ENCODE measurements at places on chromosomes 1 and 21. TPM values are rescaled to one million over a fixed set of nuclear protein-coding genes. Genes with fewer than 3 reads are reported as not detected.

Gene CD1E
- total RNA-seq = not detected

Gene F11R
- 0.76 TPM for total RNA-seq

Gene NBPF6
- not detected for total RNA-seq

Gene TMPRSS15
- total RNA-seq = not detected

Gene LYPD8
- not detected for total RNA-seq

Gene XKR8
- total RNA-seq = 5.4 TPM

Gene S100PBP
- 35.0 TPM for total RNA-seq

- H3K27ac ChIP-seq = no peak overlapping the region
- H3K4me1 ChIP-seq = no peaks in the 10 kb centered on the region
- H3K4me3 ChIP-seq = no peak overlapping the region
Observed at GRCh38 chr1:50861772-50862171, 98.3 kb downstream of the FAF1 start.

- no peaks in the 10 kb centered on the region for H3K4me1 ChIP-seq
- H3K36me3 ChIP-seq = no peaks in the 10 kb centered on the region
- no peak overlapping the region for H3K4me3 ChIP-seq
- H3K27ac ChIP-seq = no peak overlapping the region
Observed at GRCh38 chr1:94101613-94102525, 19.1 kb downstream of the ABCA4 start.

DNA sequence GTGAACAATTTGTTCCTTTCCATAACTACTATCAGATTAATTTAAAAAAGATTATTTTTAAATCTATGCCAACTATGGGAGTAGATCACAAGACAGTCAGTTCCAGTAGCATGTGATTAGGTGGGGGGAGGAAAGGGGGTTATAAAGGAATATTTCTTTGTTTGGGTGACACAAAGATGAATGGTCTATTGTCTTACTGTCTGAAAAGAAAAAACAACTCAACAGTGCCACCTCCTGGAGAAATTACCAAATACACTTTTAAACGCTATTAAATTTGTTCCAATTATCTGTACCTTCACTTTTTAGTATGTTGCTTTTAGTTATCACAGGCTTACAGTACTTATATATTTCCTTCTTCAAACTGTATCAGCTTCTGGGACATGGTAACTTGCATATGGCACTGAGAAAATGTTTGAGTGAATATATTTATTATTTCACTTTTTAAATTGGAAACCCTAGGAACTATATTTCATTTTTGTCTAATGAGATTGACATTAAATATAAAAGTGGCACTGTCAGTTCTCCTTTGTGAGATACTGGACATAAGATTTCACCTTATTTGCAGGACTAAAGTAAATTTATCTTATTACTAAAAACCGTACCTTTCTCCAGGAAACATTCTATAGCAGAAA is 1.7 kb upstream of the SORT1 start:
- peak; percentile 51 for DNase-seq
- H3K27me3 ChIP-seq = no peaks in the 10 kb centered on the region
- 0 out of 2 replicates have a peak, but pooled peaks cover 15% of the 10 kb centered on the region for H3K36me3 ChIP-seq
- no peaks in the 10 kb centered on the region for H3K4me1 ChIP-seq

GRCh38 chr1:99207216-99207615 is 57.1 kb upstream of the PLPPR4 start:
- H3K36me3 ChIP-seq = no peaks in the 10 kb centered on the region
- H3K27ac ChIP-seq = no peak overlapping the region
- no peak overlapping the region for H3K4me3 ChIP-seq
- no peaks in the 10 kb centered on the region for H3K4me1 ChIP-seq
- H3K27me3 ChIP-seq = no peaks in the 10 kb centered on the region

GRCh38 chr1:168161459-168161858 is 17.3 kb upstream of the TIPRL start:
- H3K27ac ChIP-seq = no peak overlapping the region
- no peaks in the 10 kb centered on the region for H3K27me3 ChIP-seq
- no peak overlapping the region for H3K4me3 ChIP-seq
- H3K36me3 ChIP-seq = no peaks in the 10 kb centered on the region
- no peaks in the 10 kb centered on the region for H3K4me1 ChIP-seq
- DNase-seq = no peak

DNA sequence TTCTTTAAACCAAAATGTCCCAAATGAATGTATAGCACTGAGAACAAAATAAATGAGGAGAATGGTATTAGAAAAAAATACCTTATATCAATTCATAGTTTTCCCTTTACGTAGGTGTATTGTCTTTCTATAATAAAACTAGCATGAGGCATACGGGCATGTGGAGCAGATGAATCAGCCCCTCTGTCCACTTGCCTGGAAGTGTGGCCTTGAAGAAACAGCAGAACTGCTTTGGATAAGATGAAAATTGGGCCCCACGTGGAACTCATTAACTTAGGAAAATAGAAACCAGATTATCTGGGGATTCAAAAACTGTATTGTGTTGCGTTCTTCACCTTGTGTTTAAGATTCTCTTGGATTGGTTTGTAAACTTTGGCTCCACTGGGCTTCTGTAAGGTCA is 356.8 kb upstream of the B3GALT2 start:
- H3K4me3 ChIP-seq = no peak overlapping the region
- 0 out of 2 replicates have a peak, but pooled peaks cover 5% of the 10 kb centered on the region for H3K4me1 ChIP-seq
- no peaks in the 10 kb centered on the region for H3K27me3 ChIP-seq
- DNase-seq = peak; percentile 63
- H3K27ac ChIP-seq = no peak overlapping the region
- no peaks in the 10 kb centered on the region for H3K36me3 ChIP-seq

GRCh38 chr1:159548126-159548525 is 12.3 kb upstream of the OR10J5 start:
- no peaks in the 10 kb centered on the region for H3K36me3 ChIP-seq
- no peak overlapping the region for H3K27ac ChIP-seq
- H3K27me3 ChIP-seq = no peaks in the 10 kb centered on the region
- no peak overlapping the region for H3K4me3 ChIP-seq
- H3K4me1 ChIP-seq = no peaks in the 10 kb centered on the region

GRCh38 chr1:220873868-220874655 is 5.2 kb upstream of the HLX start:
- no peaks in the 10 kb centered on the region for H3K27me3 ChIP-seq
- no peak overlapping the region for H3K27ac ChIP-seq
- no peak overlapping the region for H3K4me3 ChIP-seq
- H3K4me1 ChIP-seq = no peaks in the 10 kb centered on the region
- peak; percentile 74 for DNase-seq

DNA sequence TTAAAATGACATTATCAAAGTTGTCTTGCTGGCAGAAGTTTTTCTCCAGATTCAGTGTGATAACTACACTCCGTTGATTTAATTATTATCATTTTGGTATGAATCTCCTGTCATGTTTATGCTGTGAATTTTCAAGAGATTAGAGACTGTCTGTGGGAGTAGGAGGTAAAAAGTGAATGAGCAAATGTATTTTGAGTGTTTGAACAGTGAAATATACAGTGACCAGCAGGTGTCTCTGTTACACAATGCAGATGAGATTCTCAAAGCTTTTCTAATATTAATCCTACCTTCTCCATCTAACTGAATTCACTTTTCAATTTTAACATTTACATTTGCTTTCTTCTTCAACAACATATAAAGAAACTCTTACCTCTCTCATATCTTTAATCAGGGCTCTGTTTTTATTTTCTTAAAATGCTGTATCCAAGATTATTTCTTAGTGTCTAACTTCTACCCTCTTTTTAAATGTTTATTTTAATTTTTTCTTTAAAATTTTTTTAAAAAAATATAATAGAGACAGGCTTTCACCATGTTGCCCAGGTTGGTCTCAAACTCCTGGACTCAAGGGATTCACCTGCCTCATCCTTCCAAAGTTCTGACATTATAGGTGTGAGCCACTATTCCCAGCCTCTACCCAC is 20.9 kb upstream of the HSPA13 start:
- DNase-seq = peak; percentile 49
- H3K27me3 ChIP-seq = no peaks in the 10 kb centered on the region
- no peaks in the 10 kb centered on the region for H3K4me1 ChIP-seq
- no peaks in the 10 kb centered on the region for H3K36me3 ChIP-seq

- no peaks in the 10 kb centered on the region for H3K36me3 ChIP-seq
- DNase-seq = no peak
- H3K27ac ChIP-seq = no peak overlapping the region
- no peak overlapping the region for H3K4me3 ChIP-seq
- no peaks in the 10 kb centered on the region for H3K4me1 ChIP-seq
Observed at GRCh38 chr1:7409278-7409677, 361.8 kb upstream of the VAMP3 start.

DNA sequence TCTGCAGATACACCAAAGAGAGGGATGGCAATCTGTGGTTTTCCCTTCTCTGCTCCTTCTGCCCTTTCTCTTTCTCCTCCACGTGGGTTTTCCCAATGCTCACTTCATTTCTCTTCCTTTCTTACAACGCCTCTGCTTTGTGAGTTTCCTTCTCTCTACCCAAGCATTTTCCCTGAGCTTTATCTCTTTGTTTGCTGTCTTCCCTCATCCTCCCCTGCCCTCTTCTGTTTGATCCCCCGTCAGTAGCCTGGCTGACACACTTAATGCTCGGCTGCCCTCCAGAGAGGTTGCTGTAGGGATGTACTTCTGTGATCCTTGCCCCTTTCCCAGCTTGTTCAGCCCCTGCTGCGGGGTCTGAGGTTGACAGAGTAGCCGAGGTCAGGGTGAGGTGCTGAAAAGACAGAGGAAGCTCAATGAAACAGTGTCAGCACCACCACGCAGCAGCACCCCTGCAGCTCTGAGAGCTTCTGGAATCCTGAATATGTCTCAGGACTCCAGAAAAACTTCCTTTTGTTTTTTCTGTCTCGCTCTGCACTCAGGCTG is 6.0 kb downstream of the EDARADD start:
- H3K4me1 ChIP-seq = no peaks in the 10 kb centered on the region
- 0 out of 2 replicates have a peak, but pooled peaks cover 5% of the 10 kb centered on the region for H3K27me3 ChIP-seq
- H3K27ac ChIP-seq = no peak overlapping the region
- H3K4me3 ChIP-seq = no peak overlapping the region

DNA sequence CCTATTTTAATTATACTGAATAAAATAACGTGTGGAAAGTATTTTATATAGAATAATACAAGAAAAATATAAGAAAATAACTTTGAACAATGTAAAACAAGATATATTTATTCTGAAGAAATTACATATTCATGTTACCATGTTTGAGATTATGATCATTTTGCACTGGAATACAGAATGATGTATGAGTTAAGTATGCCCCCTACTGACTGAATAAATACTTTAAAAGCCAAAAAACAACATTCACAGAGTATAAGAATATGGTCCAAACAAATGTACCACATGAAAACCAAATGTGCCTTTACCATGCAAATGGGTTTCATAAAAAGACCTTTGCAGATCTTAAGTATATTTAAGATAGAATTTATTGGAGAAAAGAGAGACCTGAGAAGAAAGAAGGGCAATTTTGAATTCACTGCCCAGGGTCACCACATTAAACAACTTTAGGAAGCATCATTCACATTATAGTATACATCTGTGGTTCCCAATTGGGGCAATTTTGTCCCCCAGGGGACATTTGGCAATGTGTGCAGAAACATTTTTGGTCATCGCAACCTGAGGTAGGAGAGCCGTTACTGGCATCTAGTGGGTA is 136.6 kb upstream of the GFI1 start:
- H3K27me3 ChIP-seq = no peaks in the 10 kb centered on the region
- no peak overlapping the region for H3K27ac ChIP-seq
- H3K36me3 ChIP-seq = no peaks in the 10 kb centered on the region
- no peaks in the 10 kb centered on the region for H3K4me1 ChIP-seq

DNA sequence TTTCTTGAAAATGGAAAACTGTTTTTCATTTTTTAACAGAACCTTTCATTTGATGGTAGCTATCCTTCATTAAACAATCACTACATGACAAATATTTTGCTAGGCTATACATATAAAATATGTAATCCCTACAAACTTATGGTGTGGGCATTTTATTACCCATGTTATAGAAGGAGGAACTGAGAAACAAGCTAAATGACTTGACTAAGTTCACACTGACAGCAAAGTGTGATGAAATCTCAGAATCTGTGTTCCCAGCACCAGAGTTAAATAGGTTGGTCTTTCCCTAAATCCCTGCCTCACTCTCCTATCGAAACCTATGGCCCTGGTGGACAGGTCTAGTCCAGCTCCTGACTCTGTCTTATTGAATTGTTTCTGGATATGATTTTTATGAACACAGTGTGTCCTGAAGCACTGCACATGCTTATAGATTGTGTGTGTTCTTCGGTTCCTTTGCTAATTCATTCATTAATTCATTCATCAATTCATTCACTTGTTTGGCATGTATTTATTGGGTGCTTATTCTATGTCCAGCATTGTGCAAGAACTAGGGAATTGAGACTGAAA is 301.0 kb downstream of the GRIK1 start:
- H3K4me3 ChIP-seq = no peak overlapping the region
- no peaks in the 10 kb centered on the region for H3K4me1 ChIP-seq
- H3K27ac ChIP-seq = no peak overlapping the region
- H3K36me3 ChIP-seq = no peaks in the 10 kb centered on the region

DNA sequence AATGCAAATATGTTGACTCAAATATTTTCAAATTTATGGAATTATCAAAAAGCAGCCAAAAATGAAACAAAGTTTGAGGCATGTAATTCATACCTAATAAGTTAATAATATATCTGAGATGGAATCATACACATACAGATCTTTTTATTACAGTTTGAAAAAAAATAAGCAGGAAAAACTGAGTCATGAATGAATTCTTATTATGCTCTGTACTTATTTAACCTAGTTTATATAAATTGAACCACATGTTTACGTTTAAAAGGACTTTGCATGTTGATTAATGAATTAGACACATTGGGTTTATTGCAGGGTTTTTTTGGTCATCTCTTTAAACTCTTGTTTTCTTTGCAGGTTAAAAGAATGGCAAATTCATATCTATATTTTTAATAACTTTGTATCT is 40.9 kb downstream of the CMPK1 start:
- H3K36me3 ChIP-seq = peaks cover 52% of the 10 kb centered on the region
- H3K27me3 ChIP-seq = no peaks in the 10 kb centered on the region
- no peak overlapping the region for H3K4me3 ChIP-seq
- no peaks in the 10 kb centered on the region for H3K4me1 ChIP-seq
- no peak for DNase-seq
- no peak overlapping the region for H3K27ac ChIP-seq

GRCh38 chr1:172530000-172530399 is 3.0 kb upstream of the SUCO start:
- no peak overlapping the region for H3K27ac ChIP-seq
- DNase-seq = peak; percentile 29
- H3K36me3 ChIP-seq = no peaks in the 10 kb centered on the region
- H3K4me1 ChIP-seq = peaks cover 9% of the 10 kb centered on the region
- no peak overlapping the region for H3K4me3 ChIP-seq

DNA sequence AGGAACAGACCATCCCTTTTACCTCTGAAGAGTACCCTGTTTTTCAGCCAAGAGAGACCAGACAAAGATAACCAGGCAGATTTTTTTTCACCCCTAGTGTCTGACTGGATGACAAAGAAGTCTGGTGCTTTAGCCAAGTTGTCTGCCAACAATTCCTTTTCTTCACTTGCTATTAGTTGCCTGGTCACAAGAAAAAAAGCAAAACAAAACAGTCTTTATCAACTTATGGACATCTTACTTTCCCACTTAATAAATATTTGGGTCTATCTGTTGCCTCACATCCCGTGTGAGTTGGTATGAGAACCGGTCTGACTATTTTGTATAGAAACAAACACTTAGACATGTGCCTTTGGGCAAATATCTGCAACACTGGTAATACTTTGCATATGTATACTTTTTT is 662.9 kb downstream of the PLPP3 start:
- H3K27ac ChIP-seq = peak overlapping the region; percentile 60
- H3K27me3 ChIP-seq = no peaks in the 10 kb centered on the region
- no peaks in the 10 kb centered on the region for H3K36me3 ChIP-seq
